ENCODE measurements at places on chromosomes 12 and 14. TPM values are rescaled to one million over a fixed set of nuclear protein-coding genes. Genes with fewer than 3 reads are reported as not detected.

DNA sequence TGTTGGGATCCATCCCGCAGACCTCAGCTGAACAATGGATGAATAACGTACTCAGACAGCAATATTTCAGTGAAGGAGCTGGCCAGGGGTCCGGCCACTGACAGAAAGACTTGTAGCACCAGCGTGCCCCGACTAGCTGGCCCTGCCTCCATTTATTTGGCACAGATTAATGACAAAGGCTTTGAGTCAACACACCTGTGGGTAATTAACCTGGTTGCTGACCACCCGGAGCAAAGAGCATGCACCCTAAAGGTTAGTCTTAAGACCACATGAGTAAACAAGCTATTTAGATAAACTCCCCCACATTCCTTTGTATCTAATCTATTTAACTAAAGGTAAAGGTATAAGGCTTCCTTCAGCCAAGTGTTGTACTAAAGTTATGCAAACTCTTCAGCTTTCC is 868.6 kb downstream of the LRFN5 start:
- no peak for DNase-seq

DNA sequence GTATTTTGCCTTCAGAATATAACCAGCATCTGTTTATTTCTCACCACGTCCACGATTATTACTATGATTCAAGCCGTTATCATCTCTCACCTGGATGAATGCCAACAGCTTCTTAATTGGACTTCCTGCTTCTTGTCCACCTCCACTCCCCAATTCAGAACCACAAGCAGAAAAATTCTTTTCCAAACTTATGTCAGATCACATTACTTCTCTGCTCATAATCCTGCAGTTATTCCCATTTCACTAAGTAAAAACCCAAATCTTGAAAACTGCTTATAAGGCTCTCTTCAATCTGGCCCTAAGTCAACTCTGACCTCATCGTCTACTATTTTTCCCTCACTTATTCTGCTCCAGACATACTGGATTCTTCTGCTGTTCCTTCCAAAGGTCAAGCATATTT is 2.0 kb downstream of the CRY1 start:
- DNase-seq: peak; percentile 79

DNA sequence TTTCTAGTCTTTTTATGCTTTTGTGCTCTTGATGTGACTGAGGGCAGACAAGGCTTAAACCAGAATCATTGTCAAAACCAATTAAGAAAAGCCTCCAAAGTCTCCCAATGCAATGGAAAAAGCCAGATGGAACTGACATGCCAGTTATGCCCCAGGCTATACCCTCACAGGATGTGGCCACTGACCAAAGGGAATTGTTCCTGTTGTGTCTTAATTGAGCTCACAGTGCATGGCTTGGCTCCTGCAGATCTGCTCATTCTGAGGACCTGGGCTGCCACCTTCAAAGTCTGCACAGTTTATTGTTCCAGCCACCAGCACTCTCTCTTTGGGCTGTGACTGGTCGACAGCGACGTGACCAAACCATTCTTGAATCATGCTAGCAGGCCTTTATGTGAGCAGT is 17.1 kb upstream of the BICD1 start:
- DNase-seq: peak; percentile 64

GRCh38 chr12:89059721-89060541 is 292.4 kb downstream of the DUSP6 start:
- DNase-seq: no peak

GRCh38 chr12:15854916-15855315 is 27.3 kb upstream of the STRAP start:
- no peak for DNase-seq

- peak; percentile 81 for DNase-seq
Measured at GRCh38 chr12:94994312-94994711, 9.2 kb downstream of the NDUFA12 start.

DNA sequence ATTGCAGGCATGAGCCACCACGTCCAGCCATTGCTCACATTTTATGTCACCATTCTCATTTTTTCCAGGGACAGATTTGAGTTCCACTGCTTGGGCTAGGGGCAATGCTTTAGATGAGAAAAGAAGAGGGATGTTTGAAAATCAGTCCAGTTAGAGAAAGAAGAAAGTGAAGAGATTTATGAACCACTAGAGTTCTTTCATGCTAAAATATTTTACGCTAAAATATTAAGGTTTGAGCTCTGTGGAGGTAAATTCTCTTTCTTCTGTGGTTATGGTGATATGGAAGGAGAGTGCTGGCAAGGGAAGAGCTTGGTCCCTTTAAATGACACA is 21.5 kb downstream of the CFL2 start:
- DNase-seq: no peak

DNA sequence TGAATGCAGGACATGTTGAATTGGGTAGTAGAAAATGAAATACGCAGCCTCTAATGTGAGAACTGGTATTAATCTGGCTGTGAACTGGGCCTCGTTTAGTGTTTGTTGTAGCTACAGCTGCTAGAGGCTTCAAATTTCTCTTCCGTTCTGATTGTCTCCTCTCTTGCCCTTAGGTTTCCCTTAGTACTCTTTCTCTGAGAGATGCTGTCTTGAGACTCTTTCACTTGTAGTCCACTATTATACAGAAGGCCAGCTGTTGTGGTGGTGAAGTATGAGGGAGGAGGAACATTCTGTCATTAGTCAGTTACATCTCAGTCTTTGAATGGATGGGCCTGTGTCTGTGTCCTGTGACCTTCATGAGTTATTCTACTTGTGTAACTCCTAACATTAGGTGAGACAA is 322.0 kb downstream of the TMTC2 start:
- no peak for DNase-seq

DNA sequence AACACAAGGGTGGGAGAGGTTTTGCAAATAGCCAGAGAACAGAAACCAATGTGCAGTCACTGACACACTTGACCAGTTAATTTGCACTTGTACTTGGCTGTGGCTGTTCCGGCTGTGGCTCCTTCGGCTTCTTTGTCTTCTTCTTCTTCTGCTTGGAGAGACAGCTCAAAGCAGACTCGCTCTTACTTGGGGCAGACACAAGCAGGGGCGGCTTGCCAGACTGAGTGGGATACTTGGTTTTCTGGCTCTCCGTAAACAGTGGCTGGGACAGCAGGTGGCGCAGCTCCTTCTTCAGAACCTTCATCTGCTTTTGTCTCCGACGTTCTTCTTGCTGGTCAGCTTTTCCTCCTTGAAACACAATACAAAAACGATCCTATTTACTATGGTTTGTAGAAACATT is 25.0 kb downstream of the OTUB2 start:
- peak; percentile 21 for DNase-seq

GRCh38 chr14:94827711-94828447 is 58.0 kb upstream of the GSC start:
- no peak for DNase-seq

GRCh38 chr12:57772429-57773322 is at the start of gene EEF1AKMT3:
EEF1AKMT3 (plus strand) TSS chr12:57772614; CDS start chr12:57772725, 111 bp downstream.
- peak; percentile 60 for DNase-seq

DNA sequence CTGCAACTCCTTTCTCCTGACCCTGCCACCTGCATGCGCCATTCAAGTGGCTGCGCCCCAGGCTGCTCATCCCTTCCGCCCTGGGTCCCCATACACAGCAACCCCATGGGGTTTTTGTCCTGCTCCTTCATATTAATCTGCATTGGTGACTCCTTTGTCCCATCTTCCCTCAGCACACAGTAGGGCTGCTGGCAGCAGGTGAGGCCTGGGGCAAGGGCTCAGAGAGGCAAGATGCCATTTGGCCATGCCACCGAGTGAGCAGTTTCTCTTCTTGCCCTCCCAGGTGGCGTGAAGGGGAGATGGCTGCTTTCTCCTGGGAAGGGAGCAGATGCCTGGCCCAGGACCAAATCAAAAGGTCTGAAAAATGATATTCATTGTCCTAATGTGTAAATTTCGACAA is 9.1 kb downstream of the RTL1 start:
- no peak for DNase-seq

DNA sequence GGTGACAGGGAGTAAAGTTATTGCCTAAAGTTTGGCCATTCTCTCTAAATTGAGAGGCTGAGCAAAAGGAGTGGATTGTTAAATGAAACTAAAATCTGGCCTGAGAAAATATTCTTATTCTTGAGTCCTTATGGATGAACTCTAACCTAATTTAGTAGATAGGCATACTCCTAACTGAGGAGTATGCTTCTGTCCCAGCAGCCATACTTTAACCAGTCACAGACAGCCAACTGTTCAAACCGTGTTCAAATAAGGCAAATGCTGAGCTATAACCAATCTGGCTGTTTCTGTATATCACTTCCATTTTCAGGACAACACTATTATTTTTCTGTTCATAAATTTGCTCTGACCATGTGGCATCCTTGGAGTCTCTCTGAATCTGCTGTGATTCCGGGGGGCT is 75.9 kb upstream of the RERGL start:
- DNase-seq: no peak

DNA sequence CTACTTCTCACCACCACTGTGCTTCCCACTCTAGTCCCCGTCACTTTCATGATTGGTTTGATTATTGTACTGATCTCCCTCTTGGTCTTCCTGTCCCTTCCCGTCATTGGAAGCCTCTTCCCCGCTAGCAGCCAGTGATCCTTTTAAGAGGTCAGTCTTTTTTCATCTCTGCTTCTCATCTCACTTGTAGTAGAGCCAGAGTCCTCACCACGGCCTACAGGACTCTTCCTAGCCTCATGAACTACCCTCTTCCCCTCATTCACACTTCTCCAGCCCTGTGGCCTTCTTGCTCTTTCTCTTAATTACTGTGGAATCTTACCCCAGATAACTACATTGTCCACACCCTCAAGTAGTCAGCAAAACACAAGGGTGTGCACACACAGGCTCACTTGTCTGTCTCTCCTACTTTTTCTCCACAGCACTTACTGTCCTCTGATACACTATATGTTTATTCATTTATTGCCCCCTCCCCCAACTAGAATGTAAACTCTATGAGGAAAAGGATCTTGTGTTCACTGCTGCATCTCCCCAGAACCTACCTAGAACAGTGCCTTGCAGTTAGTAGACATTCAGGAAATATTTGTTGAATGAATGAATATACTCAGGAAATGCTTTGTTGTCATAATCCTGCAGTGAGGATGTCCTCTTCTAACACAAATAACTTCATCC is 66.3 kb downstream of the CKB start:
- no peak for DNase-seq

- no peak for DNase-seq
Measured at GRCh38 chr14:69034612-69035262, 55.6 kb upstream of the ACTN1 start.

- no peak for DNase-seq
Measured at GRCh38 chr12:25482625-25483024, 70.5 kb downstream of the LMNTD1 start.

DNA sequence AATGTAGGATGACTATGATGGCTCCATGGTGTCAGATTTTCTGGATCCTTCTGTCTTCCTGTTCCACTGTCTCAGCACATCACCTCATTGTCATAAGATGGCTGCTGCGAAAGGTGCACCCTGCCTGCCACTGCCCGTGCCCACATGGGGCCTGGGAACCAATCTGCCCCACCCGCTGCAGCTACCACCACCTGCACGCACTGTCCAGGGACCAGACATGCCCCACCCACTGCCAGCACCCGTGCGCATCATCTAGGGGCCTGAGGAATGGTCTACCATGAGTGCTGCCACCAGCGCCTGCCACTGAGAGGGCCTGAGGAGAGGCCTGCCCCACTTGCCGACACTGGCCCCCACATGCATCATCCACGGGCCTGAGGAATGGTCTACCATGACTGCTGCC is 23.8 kb downstream of the CYP46A1 start:
- DNase-seq: no peak

DNA sequence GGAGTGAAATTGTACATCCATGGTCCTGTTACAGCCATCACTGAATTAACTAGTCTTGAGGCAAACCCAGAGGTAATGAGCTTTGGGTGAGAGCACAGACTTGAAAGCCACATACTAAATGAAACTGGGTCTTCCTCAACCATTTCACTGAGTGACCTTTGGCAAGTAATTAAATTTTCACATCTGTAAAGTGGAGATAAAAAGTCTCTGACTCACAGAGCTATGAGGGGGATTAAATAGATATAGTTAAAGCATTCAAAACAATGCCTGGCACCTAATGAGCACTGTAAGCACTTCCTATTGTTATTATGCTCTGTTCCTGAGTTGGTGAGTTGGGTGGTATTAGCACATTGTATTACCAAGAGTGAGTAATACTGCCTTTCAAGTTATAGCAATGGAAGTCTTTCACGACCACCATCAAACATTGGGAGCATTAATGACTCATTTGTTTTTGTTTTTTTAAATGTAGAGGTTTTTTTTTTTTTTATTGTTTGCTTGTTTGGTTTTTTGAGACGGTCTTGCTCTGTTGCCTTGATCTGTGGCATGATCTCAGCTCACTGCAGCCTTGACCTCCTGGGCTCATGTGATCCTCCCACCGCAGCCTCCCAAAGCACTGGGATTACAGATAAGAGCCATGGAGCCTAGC is 12.5 kb upstream of the STRN3 start:
- DNase-seq: no peak

GRCh38 chr12:91382081-91382543 is 199.5 kb upstream of the DCN start:
- DNase-seq: peak; percentile 90

DNA sequence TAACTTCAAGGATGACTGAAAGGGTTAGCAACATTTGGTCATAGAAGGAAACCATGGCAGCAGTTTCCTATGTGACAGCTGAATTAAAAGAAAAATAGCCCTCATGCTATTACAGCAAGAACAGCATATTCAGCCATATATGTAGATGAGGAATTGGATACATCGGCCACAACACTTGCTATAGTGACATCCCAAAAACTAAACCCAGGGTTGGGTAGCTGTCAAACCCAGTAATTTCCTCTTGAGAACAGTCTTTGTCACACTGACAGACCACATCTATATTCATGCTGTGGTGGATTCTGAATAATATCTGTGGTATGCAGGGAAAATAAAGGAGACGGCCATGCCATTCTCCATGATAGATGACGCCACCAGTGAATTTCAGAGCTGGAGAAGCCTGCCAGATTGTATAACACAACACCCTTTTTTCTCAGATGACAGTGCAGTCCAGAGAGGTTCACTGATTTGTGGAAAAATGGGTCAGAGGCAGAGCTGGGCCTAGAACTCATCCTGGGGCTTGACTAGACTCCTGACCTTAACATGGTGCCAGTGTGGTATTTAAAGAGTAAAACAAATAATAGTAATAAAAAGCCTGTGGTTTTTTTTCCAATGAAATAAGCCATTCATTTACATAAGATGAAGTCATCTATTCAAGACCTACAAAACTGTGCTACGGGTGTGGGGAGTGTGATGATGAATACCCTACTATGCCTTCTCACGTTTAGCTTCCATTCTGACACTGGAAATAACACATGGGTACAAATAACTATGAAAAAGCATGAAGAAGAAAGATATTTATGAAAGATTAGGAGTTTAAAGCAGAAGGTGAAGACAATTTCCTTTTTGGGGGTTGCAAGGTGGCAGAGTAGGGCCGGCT is 32.3 kb downstream of the EFCAB11 start:
- peak; percentile 79 for DNase-seq

- DNase-seq: no peak
Measured at GRCh38 chr14:74973003-74973653, 17.7 kb upstream of the PGF start.

GRCh38 chr14:90576981-90577660 is 180.3 kb downstream of the CALM1 start:
- DNase-seq: no peak

The DCN gene
- total RNA-seq: not detected

The ANKS1B gene
- 0.98 TPM for total RNA-seq

The OTOGL gene
- total RNA-seq: 3.1 TPM

The PGF gene
- 0.26 TPM for total RNA-seq

The TPPP2 gene
- not detected for total RNA-seq

The SYT1 gene
- 0.51 TPM for total RNA-seq

The TCTN2 gene
- total RNA-seq: 13.9 TPM

The CISTR gene
- not detected for total RNA-seq

The PKP2 gene
- 12.7 TPM for total RNA-seq

The SLC6A15 gene
- total RNA-seq: not detected

The SLC25A21 gene
- total RNA-seq: 0.87 TPM

The GALNT16 gene
- total RNA-seq: 0.33 TPM

The BAG5 gene
- 33.0 TPM for total RNA-seq

Data from PC-3 (cell line).